ENCODE measurements at places on chromosomes 16 and 17.

GRCh38 chr16:2148714-2149629 lies 547 bp downstream of the RAB26 start:
- no peak for DNase-seq

GRCh38 chr16:84082835-84083569 lies 33.7 kb downstream of the MBTPS1 start:
- no peak for DNase-seq

GRCh38 chr17:42677921-42678781 lies 1.4 kb upstream of the PLEKHH3 start:
- peak; percentile 94 for DNase-seq

GRCh38 chr16:4358831-4359561 lies 7.9 kb upstream of the PAM16 start:
- peak; percentile 80 for DNase-seq

DNA sequence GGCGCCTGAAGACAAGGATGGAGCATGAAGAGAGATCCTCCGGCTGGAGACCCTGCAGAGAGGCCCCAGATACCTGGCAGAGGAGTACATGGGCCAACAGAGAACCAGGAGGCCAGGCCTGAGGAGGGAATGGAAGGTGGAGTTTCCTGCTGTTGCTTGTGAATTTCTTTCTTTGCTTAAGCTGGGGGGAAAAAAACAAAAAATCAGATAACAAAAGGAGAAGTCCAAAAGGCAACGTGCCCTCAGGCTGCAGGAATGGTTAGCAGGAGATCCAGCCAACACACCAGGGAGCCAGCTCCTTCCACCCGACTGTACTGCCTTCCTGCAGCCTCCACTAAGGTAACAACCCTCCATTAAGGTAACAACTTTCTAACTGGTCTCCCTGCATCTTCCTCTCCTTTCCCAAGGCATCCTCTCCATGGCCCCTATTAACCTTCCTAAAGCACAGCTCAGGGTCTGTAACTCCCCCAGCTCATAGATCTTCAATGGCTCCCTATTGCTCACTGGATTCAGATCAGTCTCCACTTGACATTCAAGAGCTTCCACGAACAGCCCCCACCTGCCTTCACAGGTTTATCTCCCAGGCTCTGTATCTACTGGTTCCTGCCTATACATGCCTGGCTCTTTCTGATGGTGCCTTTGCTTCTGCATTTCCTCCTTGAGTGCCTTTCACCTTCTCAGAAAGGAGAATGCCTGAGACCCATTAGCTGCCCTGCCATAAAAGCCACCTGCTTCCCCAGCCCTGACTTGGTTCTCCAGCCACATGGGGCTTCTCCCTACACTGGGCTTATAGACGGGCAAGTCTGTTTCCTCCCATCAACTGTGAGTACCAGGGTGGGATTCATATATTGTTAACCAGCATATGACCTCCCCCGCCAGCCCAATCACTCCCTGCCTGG lies 725 bp upstream of the ARL5C start:
- DNase-seq = no peak

DNA sequence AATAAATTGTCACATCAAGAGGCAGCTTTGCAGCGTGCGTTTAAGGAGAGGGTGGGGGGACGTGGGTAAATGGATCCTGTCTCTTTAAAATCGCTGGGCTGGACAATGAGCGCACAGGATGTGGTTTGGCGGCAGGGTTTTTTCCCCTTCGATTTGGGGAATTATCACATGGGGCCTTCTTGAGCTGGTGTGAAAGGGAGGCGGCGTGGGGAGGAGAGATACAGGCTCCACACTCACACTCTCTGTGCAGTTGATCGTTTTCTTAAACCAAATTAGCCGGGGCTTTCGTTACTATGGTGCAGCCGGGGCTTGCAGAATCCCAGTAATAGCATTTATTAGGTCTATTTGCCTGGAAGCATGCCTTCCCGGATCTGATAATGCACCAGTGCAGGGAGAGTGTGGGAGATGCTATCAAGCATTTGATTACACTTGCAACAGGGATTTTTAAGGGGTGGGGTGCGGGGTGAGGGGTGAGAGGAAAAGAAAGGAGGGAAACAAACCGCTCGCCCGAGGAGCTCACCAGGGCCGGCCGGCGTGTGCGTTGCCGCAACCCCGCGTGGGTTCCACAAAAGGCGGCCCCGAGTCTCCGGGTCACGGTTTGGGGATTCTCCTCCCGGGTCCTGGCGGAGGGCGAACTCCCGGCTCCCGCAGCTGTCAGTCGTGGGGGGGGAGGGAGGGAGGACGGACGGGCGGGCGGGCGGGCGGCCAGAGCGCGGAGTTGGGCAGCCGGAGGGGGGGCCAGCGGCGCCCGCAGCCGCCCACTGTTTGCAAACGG lies 58.8 kb upstream of the GSE1 start:
- peak; percentile 96 for DNase-seq

DNA sequence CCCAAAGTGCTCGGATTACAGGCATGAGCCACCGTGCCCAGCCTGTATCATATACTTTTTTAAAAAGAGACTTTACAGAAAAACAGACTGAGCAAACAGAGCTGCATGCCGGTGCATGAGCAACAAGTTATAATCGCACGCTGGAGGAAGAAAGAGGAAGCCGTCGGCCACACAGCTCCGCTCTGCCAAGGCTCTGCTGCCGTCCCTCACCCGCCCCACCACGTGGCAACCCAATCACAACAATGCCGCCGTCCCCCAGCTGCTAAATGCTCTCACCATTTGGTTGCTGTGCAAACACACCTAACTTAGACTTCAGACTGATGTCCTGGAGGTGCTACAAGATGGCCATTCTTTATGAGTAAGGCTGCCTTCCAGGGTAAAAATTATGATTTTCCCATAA lies 83.5 kb downstream of the ADCY9 start:
- DNase-seq = peak; percentile 34

DNA sequence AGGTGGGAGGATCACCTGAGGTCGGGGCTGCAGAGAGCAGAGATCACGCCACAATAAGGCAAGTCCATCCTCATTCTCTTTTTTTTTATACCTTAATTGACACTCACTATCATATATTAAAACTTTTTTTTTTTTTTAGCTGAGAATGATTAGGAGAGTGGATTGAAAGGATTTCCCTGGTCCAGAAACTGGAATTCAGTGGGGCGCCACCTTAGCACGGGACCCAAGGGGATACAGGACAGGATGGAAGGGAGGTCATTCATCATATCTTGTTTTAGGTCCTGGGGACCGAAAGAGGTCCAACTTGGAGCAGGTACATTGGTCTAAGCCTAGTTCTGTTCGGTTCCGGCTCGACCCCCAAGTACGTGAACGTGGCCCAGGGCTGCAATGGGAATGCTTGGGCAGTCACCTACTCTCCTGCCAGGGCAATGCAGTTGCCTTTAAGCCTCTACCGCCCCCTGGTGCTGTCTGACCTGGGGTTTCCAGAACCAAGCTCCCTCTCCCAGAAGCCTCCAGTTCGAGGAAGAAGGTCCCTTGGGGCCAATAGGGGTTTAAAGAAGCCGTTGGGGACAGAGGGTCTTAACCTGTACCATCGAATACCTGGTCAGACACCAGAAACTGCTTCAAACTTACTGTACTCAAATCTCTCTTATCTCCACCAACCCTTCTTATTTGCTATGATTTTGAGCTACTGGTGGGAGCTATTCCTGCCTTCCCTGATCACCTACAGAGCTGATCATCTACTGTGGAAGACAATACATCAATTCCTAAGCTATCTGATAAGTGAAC lies 19.9 kb upstream of the GPATCH8 start:
- DNase-seq = peak; percentile 83

GRCh38 chr17:81210466-81210865 lies 12.3 kb downstream of the CEP131 start:
- DNase-seq = no peak

GRCh38 chr16:61770301-61770700 lies 265.9 kb downstream of the CDH8 start:
- DNase-seq = no peak

GRCh38 chr16:87366288-87366687 lies 17.3 kb downstream of the FBXO31 start:
- no peak for DNase-seq

DNA sequence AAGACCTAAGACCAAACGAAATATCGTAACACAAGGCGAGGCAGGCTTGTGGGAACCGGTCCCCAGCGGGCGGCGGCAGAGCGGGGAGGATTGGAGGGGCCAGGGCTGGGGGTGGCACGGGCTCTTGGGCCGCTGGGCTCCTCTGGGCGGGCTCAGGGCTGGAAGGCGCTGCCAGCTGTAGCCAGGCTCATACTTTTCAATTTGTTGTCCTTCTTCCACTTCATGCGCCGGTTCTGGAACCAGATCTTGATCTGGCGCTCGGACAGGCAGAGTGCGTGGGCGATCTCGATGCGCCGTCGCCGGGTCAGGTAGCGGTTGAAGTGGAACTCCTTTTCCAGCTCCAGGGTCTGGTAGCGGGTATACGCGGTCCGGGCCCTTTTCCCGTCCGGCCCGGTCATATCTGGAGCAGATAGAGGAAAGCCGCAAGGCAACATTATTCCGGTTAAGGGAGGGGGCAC lies 1.5 kb downstream of the HOXB5 start:
- no peak for DNase-seq
